ENCODE measurements at places on chromosomes 13 and 19.
A peak's percentile ranks its signal among the peaks of the same experiment; 100 is the strongest.

DNA sequence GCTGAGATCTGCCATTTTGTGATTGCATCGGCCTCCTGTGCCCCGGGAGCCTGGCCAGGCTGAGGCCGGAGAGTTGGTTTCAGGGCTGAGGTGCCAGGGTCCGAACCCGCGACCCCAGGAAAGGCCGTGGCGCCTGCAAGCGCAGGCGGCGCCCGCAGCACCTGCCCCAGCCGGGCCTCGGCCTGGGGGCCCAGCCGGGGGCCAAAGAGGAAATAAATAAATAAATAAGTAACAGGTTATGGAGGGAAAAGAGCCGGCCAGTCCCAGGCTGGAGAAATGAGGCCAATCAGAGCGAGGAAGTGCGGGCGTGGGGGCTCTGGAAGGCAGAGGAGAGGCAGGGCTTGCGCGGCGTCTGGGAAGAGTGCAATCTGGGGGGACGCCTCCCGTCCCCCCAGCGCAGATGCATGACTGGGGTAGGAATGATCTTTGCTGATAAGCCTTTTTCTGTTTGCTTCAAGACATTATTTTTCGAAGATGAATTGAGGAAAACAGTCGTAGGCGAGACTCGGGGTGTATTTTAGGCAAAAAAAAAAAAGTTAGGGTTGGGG lies 145.6 kb upstream of the ZNF536 start:
- DNase-seq, result no peak

GRCh38 chr19:17686023-17686521 lies 2.1 kb downstream of the UNC13A start:
- no peak for DNase-seq

GRCh38 chr13:112900691-112901091 lies 68.3 kb upstream of the MCF2L start:
- DNase-seq, result no peak

DNA sequence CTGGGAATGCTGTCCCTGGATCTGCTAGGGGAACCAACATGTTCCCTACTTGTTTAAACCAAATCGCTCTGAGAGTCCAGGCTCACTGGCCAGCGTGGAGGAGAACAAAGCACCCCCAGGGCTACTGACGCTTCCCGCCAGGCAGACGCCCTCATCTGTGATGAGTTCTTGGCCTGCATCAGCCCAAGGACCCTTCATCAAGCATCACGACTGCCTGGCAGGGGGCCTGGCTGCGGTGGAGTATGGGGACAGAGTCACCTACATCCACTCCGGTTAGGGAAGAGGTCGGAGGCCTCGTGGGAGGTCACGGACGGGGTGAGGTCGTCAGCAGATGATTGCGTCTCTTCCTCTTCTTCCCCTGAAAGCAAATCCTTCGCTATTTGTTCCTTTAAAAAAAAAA lies 17.7 kb downstream of the MIER2 start:
- DNase-seq, result no peak

DNA sequence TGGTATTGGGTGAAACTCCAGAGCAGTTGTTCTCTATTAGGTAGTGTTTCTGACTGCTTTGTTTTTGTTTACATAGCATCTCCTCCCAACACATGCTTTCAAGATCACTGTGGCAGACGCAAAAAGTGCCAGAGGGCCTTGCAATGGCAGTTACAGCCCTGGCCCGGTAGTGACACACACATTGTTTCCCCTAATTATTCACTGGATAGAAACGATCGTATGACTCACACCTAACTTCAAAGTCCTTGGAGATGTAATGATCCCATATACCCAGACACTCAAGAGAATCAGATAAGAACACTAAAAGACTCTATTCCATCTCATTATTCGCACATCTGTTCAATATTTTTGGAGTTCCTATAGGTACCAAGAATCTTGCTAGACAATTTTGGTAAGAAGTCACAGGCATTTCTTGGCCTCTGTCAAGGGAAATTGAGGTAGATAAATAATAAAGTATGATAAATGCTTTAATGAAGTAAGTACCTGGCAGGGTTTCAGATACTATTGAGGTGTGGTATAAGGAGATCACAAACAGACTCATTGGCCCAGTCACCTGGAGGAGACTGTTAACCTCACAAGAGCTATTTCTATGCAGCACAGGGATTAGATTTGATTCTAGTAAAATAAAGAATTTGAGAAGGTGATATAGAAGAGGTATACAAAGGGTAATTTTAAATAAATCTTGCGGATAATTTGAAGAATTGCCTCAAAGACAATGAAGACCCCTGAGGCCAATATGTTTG lies 485.3 kb downstream of the SLITRK6 start:
- DNase-seq, result no peak

DNA sequence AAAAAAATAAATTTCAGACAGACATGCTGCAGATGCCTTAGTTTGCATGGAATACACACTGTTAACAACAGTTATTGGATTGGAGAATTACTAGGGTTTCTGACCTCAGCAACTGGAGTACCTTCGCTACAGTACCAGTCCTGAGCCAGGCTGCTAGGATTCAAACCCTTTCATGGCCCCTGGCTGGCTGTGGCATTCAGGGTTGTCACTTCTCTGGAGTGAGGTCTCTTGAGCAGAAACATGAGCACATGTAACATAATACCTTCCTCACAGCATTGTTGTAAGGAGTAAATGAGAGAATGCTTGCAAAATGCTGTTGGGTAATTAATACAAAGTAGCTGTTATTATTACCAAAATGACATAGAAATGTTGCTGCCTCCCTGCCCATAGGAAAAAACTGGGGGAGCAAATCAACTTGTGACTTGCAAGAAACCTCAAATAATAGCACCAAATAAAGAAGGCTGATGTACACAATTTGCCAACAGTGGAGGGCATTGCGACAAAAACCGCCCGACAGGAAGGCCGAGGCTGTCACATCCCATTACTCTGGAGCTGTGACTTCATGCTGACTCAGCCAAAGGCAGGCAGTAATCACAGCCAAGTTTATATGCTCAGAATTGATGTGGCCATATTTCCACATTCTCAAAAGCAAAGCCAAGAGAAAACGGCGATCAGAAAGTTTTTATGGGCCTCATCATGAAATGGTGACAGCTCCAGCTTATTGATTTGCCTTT lies 100.4 kb downstream of the RFC3 start:
- peak; percentile 21 for DNase-seq

GRCh38 chr13:110400786-110401533 lies 93.9 kb downstream of the COL4A2 start:
- DNase-seq, result no peak

DNA sequence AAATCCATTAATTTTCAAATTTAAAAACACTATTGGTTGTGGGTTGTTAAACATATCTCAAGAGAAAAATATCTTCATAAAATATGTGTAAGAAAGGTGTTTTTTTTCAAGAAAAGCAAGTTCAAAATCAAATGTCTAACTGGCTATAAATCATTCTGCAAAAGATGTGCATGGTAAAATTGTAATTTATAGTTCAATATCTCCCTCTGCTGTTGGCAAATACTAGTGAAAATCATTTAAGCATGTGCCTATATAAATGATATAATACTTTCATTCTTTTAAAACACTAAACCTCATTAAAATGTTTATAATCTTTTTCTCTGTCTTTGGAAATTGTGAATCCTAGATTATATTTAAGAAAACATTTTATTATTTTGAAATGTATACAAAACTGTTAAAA lies 17.2 kb upstream of the SLITRK6 start:
- no peak for DNase-seq

DNA sequence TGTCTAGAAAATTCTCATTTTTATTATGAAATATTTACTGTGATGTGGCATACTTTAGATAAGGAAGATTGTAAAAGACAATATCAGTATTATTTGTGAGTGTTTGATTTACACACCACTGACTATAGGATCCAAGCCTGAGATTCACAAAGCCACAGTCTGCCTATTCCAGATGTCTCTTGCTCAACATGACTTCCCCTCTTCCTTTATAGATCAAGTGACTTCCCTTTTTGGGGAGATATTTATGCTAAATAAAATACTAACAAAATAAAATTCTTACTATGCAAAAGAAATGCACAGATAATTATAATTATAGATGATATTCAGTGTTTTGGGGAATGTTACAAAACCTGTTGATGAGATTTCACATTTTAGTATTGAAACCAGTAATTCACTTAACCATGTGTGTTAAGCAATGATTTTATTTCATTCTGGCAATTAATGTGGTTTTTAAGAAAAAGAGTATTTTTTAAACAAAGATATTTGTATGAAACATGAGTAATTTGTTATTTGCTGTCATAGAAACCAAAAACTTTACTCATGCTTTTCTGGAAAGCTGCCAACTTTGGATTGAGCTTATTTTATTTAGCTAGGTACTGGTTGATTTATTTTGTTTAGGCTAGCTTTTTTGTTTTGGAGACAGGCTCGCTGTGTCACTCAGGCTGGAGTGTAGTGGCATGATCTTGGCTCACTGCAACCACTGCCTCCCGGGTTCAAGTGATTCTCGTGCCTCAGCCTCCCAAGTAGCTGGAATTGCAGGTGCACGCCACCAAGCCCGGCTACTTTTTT lies 13.7 kb upstream of the GPR183 start:
- DNase-seq, result peak; percentile 68

- DNase-seq, result peak; percentile 20
Observed at GRCh38 chr19:4523306-4524110, 5.2 kb upstream of the PLIN4 start.

GRCh38 chr13:36282821-36283432 lies 14.7 kb downstream of the CCDC169 start:
- no peak for DNase-seq

DNA sequence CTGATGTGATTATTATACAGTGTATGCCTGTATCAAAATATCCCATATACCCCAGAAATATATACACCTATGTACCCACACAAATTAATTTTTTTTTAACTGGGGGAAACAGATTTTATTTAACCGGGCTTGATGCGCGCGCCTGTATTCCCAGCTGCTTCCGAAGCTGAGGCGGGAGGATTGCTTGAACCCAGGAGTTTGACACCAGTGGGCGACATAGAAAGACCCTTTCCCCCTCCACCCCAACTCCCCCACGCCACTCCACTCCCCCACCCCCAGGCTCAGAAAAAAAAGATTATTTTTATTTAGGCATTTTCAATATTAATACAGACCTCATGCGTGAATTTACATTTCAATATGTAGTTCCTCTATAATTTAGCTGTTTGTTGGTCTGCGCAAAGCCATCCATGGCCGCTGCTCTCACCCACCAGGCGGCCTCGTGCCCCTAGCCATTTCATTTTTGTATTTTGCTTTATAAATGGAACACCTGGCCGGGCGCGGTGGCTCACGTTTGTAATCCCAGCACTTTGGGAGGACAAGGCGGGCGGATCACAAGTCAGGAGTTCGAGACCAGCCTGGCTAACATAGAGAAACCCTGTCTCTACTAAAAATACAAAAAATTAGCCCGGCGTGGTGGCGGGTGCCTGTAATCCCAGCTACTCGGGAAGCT lies 836 bp upstream of the VPS36 start:
- no peak for DNase-seq

- no peak for DNase-seq
Observed at GRCh38 chr19:33297401-33298145, 4.8 kb downstream of the CEBPA start.

GRCh38 chr19:51145916-51146493 lies 3.9 kb downstream of the SIGLEC7 start:
- no peak for DNase-seq

DNA sequence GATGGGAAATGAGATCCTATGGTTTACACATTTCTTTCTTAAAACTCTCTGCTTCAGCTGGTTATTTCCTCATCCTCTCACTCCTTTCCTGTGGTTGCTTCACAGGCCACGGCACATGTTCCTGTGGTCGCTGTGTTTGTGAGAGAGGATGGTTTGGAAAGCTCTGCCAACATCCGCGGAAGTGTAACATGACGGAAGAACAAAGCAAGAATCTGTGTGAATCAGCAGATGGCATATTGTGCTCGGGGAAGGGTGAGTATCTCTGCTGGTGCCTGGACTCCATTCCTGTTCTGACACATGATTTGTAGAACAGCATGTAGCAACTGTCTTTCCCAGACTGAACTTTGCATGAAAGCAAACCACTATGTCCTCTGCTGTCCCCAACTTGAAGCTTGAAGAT lies 254.2 kb downstream of the ITGBL1 start:
- peak; percentile 74 for DNase-seq

DNA sequence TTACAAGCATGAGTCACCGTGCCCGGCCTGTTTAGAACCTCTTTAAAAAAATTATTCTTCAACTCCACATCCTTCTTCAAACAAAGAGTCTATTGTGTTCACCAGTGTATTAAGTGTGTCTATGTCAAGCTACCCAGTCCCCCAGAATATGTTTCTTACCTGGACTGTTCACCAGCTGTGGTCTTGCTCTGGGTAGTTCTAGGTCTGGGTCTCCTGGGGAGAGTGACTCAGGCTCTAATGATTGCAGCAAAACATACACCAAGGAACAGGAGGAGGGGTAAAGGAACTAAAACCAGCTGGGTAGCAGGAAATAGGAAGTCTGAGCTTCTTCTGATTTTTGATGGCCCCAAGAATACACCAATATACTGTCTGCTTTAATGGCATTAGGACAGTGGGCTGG lies at the start of gene FPR1:
Gene FPR1, minus strand, starts transcription at position 224 of the 400 bp plus-strand sequence. CDS start 4,884 bp downstream, outside the sequence.
- DNase-seq, result no peak

DNA sequence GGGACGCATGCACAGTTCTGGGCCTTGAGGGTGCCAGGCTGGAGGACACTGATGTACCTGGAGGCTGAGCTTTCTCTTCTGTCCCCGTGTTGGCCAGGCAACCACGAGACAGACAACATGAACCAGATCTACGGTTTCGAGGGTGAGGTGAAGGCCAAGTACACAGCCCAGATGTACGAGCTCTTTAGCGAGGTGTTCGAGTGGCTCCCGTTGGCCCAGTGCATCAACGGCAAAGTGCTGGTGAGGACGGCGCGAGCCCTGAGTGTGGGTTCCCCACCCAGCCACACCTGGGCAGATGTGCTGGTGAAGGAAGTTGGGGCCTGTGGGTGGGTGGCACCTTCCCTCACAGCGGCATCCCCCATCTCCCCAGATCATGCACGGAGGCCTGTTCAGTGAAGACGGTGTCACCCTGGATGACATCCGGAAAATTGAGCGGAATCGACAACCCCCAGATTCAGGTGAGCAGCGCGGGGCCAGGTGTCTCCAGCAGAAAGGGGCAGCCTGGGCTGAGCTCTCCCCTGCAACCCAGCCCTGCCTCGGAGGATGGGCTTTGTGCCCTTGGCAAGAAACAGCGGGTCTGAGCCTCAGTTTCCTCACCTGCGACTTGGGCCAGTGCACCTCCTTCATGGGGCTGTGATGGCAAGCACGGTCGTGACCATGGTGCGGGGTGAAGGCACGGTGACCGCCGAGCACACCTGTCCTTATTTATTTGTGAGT lies 26.2 kb downstream of the CCDC8 start:
- no peak for DNase-seq

GRCh38 chr13:59211606-59212005 lies 952.1 kb downstream of the DIAPH3 start:
- no peak for DNase-seq

- DNase-seq, result no peak
Observed at GRCh38 chr13:67036699-67037457, 193.3 kb downstream of the PCDH9 start.

All from NCI-H226 (cell line).